ENCODE measurements at places on chromosomes 12 and 14. TPM values are rescaled to one million over a fixed set of nuclear protein-coding genes. Genes with fewer than 3 reads are reported as not detected.

Gene GALNT6
- 2.5 TPM for total RNA-seq

Gene MYF6
- not detected for total RNA-seq

Gene PPP2R5E
- 24.1 TPM for total RNA-seq

Gene TPH2
- not detected for total RNA-seq

Gene DENND5B
- total RNA-seq: 10.6 TPM

Gene SDS
- 0.31 TPM for total RNA-seq

Gene GSC
- total RNA-seq: 0.29 TPM

Gene SLC8A3
- not detected for total RNA-seq

Gene TUBA1B
- 2,545 TPM for total RNA-seq

Gene NUDT14
- 42.9 TPM for total RNA-seq

Gene RPS6KL1
- total RNA-seq: 0.17 TPM

Gene TMEM119
- 0.06 TPM for total RNA-seq

Gene PROX2
- not detected for total RNA-seq

Gene EML1
- total RNA-seq: 38.3 TPM

Gene LMNTD1
- total RNA-seq: not detected

Gene PCK2
- total RNA-seq: 23.6 TPM

Gene ANHX
- not detected for total RNA-seq

Gene WSCD2
- not detected for total RNA-seq

Gene BMP4
- 1.6 TPM for total RNA-seq

Gene CERS5
- total RNA-seq: 27.5 TPM

Gene ANO2
- total RNA-seq: 0.14 TPM

Gene LRRC43
- total RNA-seq: 0.14 TPM

Gene HAL
- total RNA-seq: 0.74 TPM

Gene FNTB
- 23.8 TPM for total RNA-seq

Gene TAS2R13
- total RNA-seq: not detected

Gene PIWIL1
- not detected for total RNA-seq

Gene GPRC5D
- total RNA-seq: not detected

Gene CALCOCO1
- 21.0 TPM for total RNA-seq
